ENCODE measurements at places on chromosomes 16 and 17.

GRCh38 chr17:81492202-81492601, 20.4 kb downstream of the ACTG1 start:
- DNase-seq, result no peak

- no peak for DNase-seq
Observed at GRCh38 chr17:4833941-4834680, 971 bp downstream of the MINK1 start.

GRCh38 chr16:53031323-53031942, 21.3 kb downstream of the CHD9NB start:
- no peak for DNase-seq

DNA sequence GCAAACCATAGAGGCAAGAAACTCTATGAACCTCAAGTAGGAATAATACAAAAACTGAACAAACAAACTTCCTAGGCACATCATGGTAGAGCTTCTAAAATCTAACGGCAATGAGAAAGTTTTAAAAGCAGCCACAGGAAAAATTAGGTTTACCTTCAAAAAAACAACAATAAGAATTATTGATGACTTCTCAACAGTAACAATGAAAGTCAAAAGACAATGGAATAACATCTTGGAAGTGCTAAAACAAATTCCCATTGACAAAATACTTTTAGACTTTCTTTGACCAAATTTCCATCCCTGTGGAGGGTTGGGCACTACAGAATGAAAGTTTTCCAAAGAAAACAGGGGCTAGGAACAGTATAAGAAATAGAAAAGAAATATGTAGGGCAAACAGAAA, 222.9 kb upstream of the ERCC4 start:
- DNase-seq, result no peak

Data from stimulated activated CD8-positive, alpha-beta memory T cell treated with anti-CD3 and anti-CD28 coated beads, Interleukin-2, amount 100 ng/mL, for 48 hours (primary cell).